NCI-H1694 treated with DMSO at 0.1 percent for 48 hours (cell line): ENCODE measurements at places on chromosomes 13 and 19.

DNA sequence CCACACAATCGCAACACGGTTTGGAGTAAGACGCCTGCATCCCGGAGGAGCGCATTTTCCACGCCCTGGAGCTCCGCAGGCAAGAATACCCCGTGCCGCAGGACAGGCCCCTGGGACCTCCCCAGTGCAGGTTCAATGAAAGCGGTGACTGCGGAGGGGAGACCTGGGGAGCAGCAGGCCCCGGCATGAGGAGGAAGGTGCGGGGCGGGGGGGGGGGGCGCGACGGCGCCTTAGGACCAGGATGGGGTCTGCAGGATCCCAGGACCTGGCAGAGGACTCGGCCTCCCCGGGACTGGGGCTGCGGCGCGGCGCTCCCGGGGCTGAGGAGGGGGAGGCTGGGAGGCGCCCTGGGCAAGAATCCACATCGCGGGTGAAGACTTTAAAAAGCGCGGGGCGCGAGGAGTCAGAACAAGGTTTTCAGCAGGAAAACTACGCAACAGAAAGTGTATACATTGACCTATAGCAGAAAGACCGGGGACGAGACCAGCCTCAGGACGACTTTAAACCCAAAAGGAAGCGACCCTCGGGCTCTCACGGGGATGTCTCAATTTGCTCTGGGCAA, 432 bp downstream of the ZNF611 start:
- no peak for DNase-seq

DNA sequence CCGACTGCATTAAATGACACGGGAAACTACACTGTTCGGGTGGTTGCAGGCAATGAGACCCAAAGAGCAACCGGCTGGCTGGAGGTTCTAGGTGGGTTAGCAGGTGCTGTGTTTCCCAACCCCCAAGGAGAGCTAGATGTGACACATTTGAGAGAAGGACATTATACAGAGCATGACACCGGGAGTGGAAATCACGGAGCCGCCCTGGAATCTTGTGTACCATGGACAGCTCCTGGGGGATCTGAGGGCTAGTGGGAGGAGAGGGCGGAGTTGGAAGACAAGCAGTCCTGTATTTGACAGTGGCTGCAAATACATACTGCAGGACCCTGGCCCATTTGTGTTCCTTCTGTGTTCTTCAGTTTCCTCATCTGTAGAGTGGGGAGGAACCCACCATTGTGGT, 2.3 kb downstream of the CEACAM18 start:
- DNase-seq = no peak

DNA sequence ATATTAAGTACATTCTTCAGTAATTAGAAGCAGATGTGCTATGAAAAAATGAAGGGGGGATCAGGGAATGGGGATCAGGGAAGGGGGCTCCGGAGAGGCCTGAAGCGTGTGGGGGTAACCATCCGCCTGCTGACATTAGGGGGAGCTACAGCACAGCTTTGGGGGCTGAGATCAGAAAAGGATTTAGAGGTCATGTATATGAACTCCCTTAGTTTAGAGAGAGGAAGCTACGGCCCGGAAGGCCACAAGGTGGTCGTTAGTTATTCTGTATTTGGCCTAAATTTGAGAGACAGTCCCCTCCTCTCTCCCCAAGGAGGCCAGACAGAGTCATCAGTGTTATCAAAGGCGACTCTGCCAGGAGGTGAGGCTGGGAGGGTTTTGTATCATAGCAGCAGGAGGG, 99.0 kb downstream of the TM9SF2 start:
- no peak for DNase-seq

DNA sequence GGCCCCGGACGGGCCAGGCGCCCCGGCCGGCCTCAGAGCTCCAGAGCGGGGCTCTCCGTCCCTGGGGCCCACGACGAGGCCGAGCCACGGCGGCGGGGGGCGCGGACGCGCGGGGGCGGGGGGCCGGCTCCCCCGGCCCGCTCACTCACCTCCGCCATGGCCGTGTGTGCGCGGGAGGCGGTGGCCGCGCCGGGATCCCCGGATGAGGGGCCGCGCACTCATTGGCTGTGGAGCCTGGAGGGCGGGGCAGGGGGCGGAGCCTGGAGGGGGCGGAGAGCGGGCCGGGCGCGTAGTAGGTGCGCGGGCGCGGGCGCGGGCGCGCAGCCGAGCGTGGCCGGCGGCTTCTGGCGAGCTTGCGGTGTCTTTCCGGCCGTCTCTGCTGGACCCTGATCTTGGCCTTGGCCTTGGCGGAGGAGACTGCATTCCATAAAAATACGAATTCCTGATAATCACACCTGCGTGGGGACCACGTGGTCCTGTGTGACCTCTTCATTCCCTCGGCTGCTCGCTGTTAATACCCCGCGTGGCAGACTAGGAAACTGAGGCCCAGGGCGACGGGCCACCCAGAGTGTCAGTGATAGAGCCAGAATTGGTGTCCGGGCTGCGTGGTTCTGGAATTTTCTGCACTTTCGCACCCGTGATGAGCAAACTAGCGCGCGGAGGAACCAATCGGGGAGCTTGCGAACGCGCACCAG, at the start of gene MIER2:
Gene MIER2 (minus strand): TSS at position 172 of the 695 bp plus-strand sequence. CDS start 14 bp downstream, at position 158.
- peak; percentile 6 for DNase-seq

- DNase-seq = no peak
These were observed 1597.6 kb upstream of the MIR17HG start for GRCh38 chr13:89749888-89750287.

GRCh38 chr13:113086991-113087922, 18.3 kb upstream of the F7 start:
- DNase-seq = no peak

DNA sequence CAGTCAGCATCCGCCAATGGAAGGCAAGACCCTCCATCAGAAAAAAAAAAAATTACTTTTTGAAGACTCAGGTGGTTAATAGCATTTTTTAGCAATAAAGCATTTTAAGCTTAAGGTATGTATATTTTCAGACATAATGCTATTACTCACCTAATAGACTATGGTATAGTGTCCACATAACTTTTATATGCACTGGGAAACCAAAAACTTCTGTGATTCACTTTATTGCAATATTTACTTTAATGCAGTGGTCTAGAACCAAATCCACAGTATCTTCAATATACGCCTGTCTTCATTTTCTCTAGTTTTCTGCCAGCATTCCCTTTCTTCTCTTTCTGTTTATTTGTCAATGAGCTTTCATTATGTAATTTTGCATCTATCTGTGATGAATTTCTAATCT, 418.1 kb downstream of the SLITRK6 start:
- no peak for DNase-seq
